Tongue (tissue), 3 donors: ENCODE measurements at places on chromosomes 3 and 15. TPM values are rescaled to one million over a fixed set of nuclear protein-coding genes. Genes with fewer than 3 reads are reported as not detected.

DNA sequence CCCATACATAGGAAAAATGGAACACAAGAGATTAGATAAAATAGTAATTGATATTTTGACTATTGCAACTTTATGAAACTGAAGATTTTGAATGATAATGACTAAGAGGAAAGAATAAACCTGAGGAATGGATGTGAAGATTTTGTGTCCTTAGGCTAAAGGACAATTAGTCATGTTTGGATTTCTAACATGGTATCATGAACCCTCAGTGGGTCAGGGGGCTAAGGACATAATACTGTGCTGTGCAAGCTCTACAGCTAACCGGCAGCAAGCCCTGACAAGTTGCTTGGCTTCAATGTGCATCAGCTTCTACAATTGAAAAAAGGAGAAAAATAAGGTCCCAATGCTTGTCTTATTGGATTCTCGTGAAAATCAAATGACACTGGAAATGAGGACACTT lies 491.0 kb downstream of the MECOM start:
- DNase-seq = no peak

DNA sequence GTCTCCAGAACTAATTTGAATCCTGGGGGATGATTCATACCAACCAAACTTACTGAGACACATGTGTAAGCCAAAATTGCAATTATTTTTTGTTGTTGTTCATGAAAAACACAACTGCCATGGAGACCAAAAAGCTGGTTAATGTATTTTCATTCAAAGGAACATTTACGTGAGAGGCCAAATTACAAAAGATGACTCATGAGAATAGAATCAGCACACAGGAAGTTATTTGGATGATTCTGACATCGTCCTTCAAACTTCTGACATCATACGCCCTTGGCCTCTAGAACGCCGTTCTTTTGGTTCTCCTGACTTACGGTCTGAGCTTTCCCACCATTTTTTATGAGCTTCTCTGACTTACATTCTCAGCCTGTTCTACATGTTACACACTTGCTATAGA lies 3.0 kb upstream of the ZNF280D start:
- DNase-seq = no peak

DNA sequence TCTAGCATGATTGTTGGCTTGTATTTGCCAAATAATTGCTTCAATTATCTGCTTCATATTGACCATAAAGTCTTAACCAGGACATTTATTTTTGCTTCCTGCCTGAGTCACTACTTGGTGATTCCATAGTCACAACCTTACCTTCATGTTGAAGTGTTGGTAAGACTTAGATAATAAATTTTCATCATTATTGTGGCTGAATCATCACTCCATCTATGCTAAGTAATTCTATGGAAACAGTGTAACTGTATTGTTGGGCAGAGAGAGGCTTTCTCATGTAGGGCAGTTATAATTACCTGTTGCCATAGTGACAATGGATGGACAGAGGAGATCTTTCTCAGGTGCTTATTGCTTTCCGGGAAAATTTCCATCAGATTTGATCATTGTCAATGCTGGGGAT lies 330.7 kb upstream of the LRRC3B start:
- no peak for DNase-seq

- DNase-seq = no peak
Observed at GRCh38 chr15:43886558-43886957, 59.8 kb downstream of the WDR76 start.

DNA sequence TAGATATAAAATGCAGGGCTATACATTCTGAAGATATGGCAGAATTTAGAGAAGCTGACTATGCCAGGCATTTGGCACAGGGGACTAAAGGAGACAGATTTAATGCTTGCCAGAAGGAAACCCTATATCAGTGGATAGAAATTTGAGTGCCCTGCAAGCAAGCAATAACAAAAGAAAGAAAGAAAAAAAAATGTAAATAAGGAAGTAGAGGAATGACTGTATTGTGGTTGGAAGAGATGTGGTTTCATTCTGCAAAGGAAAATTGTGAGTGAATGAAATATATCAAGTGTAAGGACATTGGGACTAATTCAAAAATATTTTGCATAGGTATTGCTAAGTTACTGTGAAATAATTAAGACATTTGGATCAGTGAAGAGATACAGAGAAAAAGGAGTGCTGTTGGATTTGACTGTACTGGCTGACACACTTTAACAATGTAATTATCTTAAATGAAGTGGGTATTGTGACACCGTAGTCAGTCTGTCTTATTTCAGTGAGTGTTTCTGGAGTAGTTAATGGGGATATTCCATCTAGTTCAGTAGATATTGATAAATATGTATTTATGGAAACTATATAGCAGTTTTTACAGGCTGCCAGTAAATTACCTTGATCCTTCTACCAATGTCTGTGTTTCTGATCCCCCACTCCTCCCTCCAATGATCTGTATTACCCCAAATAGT lies 418.2 kb downstream of the CNTN4 start:
- no peak for DNase-seq

- no peak for DNase-seq
Observed at GRCh38 chr3:37574177-37574943, 287.3 kb upstream of the CTDSPL start.

DNA sequence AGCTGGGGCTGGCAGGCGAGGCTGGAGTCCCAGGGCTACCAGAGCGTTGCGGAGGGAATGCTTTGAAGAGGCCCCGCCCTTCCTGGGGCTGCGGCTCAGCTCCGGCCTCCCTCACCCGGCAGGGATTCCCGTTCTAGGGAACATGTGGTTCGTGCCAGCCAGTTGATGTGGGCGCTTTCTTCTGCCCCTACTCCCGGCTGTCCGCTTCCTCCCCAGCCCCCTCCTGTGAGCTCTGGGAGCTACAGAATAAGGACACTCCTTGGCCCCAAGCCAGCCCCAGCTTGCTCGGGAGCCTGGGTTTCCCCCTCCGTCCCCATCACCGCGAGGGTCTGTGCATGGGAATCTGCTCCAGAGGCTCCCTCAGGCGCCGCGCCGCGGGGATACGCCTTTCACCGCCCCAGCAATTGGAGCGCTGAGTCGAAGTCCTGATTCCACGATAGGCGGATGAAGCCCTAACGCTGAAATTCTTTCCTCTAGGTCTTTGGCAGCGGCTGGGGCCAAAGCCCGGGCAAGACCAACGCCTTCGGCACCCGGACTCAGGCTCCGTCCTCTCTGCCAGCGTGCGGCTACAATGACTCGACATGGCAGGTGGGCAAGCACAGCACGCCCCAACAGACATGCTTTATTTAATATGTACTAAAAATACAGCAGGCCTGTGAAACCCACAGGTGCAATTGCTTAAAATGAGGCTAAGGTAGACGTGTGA lies 69.5 kb downstream of the KLF15 start:
- DNase-seq = peak; percentile 84

DNA sequence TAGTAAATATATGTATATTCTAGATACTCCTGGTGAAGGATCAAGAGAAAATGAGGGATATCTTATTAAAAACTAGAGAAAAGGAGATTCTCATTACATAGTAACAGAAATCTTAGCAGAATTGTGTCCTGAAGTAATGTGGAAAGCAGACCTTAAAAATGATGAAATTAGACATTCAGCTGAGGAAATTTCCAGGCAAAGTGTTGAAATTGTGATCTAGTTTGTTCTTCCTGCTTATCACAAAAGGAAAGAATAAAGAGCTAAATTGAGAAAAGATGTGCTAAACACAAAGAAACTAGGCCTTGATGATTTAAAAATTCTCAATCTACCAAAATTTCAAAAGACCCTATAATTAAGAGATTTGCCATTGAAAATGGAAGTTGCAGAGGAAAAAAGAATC lies 362.6 kb upstream of the PLSCR5 start:
- DNase-seq = no peak

- peak; percentile 88 for DNase-seq
Observed at GRCh38 chr3:126389112-126389793, 5.5 kb upstream of the CFAP100 start.

GRCh38 chr3:88046766-88047165 lies 12.0 kb downstream of the CGGBP1 start:
- DNase-seq = no peak

Gene GOLGA8N
- total RNA-seq = 12.8 TPM

Gene ATP13A5
- 0.31 TPM for total RNA-seq

Gene DPH3
- total RNA-seq = 16.5 TPM

Gene ASTE1
- 13.4 TPM for total RNA-seq

Gene P4HTM
- total RNA-seq = 37.1 TPM
